ENCODE measurements at places on chromosomes 2 and 18.

- no peaks in the 10 kb centered on the region for H3K36me3 ChIP-seq
- H3K27me3 ChIP-seq: peaks cover 17% of the 10 kb centered on the region
- H3K4me3 ChIP-seq: no peak overlapping the region
- no peak overlapping the region for H3K27ac ChIP-seq
- DNase-seq: no peak
Measured at GRCh38 chr2:239897596-239898235, 127.4 kb downstream of the NDUFA10 start.

GRCh38 chr2:37895140-37895539 lies 29.9 kb upstream of the RMDN2 start:
- H3K4me1 ChIP-seq: peaks cover 42% of the 10 kb centered on the region
- DNase-seq: no peak
- no peaks in the 10 kb centered on the region for H3K36me3 ChIP-seq
- H3K27ac ChIP-seq: no peak overlapping the region

GRCh38 chr2:227939271-227940027 lies 68.0 kb downstream of the DAW1 start:
- H3K27ac ChIP-seq: no peak overlapping the region
- no peaks in the 10 kb centered on the region for H3K36me3 ChIP-seq
- DNase-seq: no peak
- no peaks in the 10 kb centered on the region for H3K4me1 ChIP-seq

DNA sequence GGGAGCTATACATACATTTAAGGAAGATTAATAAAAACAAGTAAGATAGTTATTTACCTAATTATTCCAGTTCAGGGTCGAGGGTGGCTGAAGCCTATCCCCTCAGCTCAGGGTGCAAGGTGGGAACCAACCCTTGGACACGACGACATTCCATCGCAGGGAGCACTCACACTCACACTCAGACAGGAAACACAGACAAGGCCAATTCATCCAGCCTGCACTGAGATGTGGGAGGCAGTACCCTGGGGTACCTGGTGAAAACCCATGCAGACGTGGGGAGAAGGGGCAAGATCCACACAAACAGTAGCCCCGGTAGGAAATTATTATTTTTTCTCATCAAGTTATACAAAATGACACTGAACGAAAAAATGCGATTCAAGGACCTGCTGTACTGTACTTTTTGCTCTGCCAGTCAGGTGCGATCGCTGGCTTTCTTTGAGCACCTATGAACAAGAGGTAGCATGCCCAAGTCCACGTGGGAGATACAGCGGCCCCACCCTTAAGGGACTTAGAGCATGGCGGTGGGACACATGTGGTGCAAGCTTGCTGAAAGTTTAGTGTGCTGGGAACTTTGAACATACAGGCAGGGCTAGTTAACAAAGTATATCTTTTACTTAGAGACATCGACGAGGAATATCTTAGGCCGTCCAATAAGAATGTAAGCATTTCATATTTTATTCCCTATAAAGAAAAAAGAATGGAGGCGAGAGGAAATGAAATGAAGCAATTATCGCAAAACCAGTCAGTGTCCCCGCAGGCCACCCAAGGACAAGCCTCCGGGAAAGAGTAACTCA lies 624 bp downstream of the METTL8 start:
- H3K27me3 ChIP-seq: no peaks in the 10 kb centered on the region
- H3K4me1 ChIP-seq: peaks cover 62% of the 10 kb centered on the region
- peak; percentile 54 for DNase-seq
- H3K4me3 ChIP-seq: peak overlapping the region; percentile 98
- peaks cover 6% of the 10 kb centered on the region for H3K36me3 ChIP-seq
- H3K27ac ChIP-seq: peak overlapping the region; percentile 98

GRCh38 chr2:237511433-237511832 lies 24.4 kb downstream of the MLPH start:
- H3K27ac ChIP-seq: no peak overlapping the region
- H3K36me3 ChIP-seq: no peaks in the 10 kb centered on the region
- no peak overlapping the region for H3K4me3 ChIP-seq

- no peak for DNase-seq
- no peak overlapping the region for H3K4me3 ChIP-seq
- H3K27me3 ChIP-seq: no peaks in the 10 kb centered on the region
- H3K27ac ChIP-seq: no peak overlapping the region
- peaks cover 10% of the 10 kb centered on the region for H3K36me3 ChIP-seq
Measured at GRCh38 chr2:24762518-24762917, 30.7 kb downstream of the PTRHD1 start.

- H3K27ac ChIP-seq: no peak overlapping the region
- no peak overlapping the region for H3K4me3 ChIP-seq
- no peaks in the 10 kb centered on the region for H3K27me3 ChIP-seq
- no peaks in the 10 kb centered on the region for H3K36me3 ChIP-seq
Measured at GRCh38 chr2:69149631-69150215, 136.7 kb downstream of the ANTXR1 start.

- H3K36me3 ChIP-seq: no peaks in the 10 kb centered on the region
- H3K27me3 ChIP-seq: no peaks in the 10 kb centered on the region
- H3K27ac ChIP-seq: no peak overlapping the region
- no peak for DNase-seq
- H3K4me1 ChIP-seq: peaks cover 46% of the 10 kb centered on the region
Measured at GRCh38 chr2:200403814-200404213, 97.3 kb downstream of the SPATS2L start.

- H3K4me1 ChIP-seq: no peaks in the 10 kb centered on the region
- peaks cover 43% of the 10 kb centered on the region for H3K27me3 ChIP-seq
- no peak for DNase-seq
- no peaks in the 10 kb centered on the region for H3K36me3 ChIP-seq
- no peak overlapping the region for H3K27ac ChIP-seq
- H3K4me3 ChIP-seq: no peak overlapping the region
Measured at GRCh38 chr2:75548036-75548573, 12.6 kb downstream of the EVA1A start.

- H3K4me3 ChIP-seq: peak within 1 kb of the TSS; percentile 92
- H3K27me3 ChIP-seq: no peaks in the 10 kb centered on the region
- H3K4me1 ChIP-seq: peaks cover 13% of the 10 kb centered on the region
- H3K36me3 ChIP-seq: no peaks in the 10 kb centered on the region
- DNase-seq: peak; percentile 85
Measured at GRCh38 chr2:24123195-24123921, at the start of the genes FAM228B and PFN4. Gene FAM228B (plus strand): TSS chr2:24123469. CDS start chr2:24124362, 893 bp downstream. Gene PFN4 (minus strand): TSS chr2:24123334. CDS start chr2:24122535, 799 bp downstream.

DNA sequence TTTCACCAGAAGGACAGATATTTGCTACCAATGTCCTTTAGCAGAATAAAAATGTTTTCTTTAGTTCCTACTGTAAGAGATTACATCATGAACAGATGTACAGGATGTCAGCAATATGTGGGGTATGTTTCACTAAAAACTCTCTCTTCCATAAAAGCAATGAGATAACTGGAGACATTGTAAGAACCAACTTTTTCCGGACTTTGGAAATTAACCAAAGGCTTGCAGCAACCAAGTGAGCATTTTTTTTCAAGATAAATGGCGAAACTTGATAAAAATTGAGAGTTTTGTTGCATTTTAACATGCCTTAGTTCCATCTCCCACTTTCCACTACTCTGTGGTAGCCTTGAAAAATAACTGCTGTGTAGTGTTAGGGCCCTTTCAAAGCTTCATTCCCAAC lies 429.8 kb upstream of the CDH2 start:
- H3K27ac ChIP-seq: no peak overlapping the region
- no peaks in the 10 kb centered on the region for H3K4me1 ChIP-seq
- H3K4me3 ChIP-seq: no peak overlapping the region
- DNase-seq: no peak
- no peaks in the 10 kb centered on the region for H3K27me3 ChIP-seq

- no peak overlapping the region for H3K4me3 ChIP-seq
- peaks cover 39% of the 10 kb centered on the region for H3K27me3 ChIP-seq
- peaks cover 21% of the 10 kb centered on the region for H3K4me1 ChIP-seq
- peaks cover 2% of the 10 kb centered on the region for H3K36me3 ChIP-seq
Measured at GRCh38 chr2:144516981-144517865, 2.7 kb downstream of the ZEB2 start.

- H3K4me3 ChIP-seq: no peak overlapping the region
- no peak overlapping the region for H3K27ac ChIP-seq
- H3K4me1 ChIP-seq: peaks cover 15% of the 10 kb centered on the region
- no peaks in the 10 kb centered on the region for H3K36me3 ChIP-seq
- H3K27me3 ChIP-seq: no peaks in the 10 kb centered on the region
Measured at GRCh38 chr18:13363359-13363758, 144.8 kb downstream of the LDLRAD4 start.

- H3K4me1 ChIP-seq: no peaks in the 10 kb centered on the region
- peak overlapping the region; percentile 2 for H3K27ac ChIP-seq
- DNase-seq: no peak
Measured at GRCh38 chr2:75751360-75751759, 40.6 kb upstream of the GCFC2 start.

DNA sequence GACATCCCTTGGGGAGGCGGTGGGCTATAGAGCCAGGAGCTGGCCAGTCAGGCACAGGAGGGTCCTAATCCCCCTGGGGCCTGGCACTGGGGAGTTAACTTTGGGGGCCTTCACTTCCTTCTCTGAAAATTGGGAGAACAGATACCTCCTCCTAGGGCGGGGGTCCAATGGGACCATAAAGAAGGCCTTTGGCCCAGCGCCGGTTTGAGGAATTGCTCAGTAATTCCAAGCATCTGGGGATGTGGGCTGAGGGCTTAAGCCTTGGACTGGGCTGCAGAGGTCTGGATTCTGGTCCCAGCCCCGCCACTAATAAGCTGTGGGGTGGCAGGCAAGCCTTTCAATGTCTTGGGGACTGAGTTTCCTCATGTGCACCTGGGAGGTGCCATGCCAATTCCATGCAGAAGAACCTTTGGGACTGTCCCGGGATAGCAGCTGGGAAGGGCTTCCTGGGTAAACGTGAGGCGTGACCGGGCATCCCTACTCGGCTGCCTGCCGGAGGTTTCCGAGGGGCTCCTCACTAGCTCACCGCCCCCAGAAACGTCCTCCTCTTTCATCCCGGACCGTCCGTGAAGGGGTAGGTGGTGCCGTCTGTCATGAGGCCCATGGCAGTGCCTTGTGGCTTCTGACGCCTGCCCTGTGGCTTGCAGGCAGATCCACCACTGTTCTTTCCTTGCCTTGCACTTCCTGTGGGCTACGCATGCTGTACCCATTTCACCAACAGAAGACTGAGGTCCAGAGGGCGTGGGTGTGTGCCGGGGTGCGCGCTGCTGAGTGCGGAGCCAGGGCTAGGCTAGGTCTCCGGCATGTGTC lies 67.4 kb upstream of the HPCAL1 start:
- no peaks in the 10 kb centered on the region for H3K4me1 ChIP-seq
- H3K36me3 ChIP-seq: no peaks in the 10 kb centered on the region
- no peaks in the 10 kb centered on the region for H3K27me3 ChIP-seq

DNA sequence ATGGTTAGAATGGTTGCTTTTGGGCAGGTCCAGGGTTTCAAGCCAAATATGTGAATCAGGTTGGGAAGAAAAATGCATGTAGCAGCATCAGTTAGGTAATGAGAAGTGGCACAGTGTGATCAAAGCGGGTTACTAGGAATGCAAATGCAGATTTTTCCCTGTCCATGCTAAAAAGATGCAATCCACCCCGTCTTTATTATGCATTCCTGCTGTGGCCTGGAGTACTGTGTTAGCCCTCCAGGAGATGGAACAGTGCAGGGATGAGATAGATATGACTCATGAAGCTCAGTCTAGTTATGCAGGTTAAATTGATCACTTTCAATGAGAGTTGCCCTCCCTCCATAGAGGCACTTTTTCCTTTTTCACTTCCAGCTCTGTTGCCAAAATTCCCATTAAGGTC lies 283.8 kb downstream of the CTNNA2 start:
- no peaks in the 10 kb centered on the region for H3K36me3 ChIP-seq
- no peak for DNase-seq
- H3K4me3 ChIP-seq: no peak overlapping the region

DNA sequence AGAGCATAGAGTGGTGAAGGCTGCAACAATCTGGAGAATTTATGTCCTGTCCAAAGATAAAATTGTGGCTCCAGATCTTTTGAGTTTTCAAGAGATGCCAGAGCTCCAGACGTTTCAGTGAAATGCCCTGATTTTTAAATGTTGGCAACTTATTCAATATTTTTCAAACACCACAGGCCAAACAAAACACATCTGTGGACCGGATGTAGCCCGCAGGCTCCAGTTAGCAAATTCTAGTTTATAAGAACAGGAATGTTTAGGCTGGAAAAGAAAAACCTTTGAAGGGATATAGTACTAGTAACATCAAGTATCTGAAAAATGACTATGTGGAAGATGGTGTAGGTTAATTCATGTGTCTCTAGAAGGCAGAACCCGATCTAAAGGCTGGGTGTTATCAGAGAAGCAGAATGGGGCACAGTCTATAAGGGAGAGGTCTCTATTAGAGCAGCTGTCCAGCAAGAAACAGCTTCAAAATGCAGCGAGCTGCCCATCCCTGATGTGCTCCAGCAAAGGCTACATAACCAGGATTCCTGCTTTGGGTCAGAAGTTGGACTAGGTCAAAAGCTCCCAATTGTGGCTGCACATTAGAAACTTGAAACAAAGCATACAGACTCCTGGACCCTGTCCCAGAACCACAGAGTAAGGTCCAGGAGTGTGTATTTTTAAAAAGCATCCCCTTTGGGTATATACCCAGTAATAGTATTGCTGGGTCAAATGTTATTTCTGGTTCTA lies 105.9 kb downstream of the ANKRD44 start:
- peaks cover 90% of the 10 kb centered on the region for H3K4me1 ChIP-seq
- peak overlapping the region; percentile 98 for H3K27ac ChIP-seq

DNA sequence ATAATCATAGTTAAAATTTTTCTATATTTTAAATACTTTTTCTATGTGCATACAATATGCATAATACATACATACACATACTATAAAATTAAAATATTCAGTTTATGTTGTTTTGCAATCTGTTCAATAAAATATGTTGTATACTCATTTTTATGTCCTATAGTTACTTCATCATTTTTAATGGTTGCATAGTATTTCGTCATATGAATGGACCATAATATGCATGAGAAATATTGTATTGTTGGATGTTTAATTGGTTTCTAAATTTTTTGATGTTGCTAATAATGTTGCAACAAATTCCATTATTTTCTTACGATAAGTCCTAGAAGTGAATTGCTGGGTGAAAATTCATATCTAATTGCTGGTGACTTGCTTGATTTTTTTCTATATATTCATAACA lies 211.5 kb upstream of the GCFC2 start:
- no peak overlapping the region for H3K27ac ChIP-seq
- H3K4me1 ChIP-seq: no peaks in the 10 kb centered on the region
- H3K36me3 ChIP-seq: no peaks in the 10 kb centered on the region
- no peak overlapping the region for H3K4me3 ChIP-seq
- no peak for DNase-seq

GRCh38 chr2:203997980-203998809 lies 61.6 kb downstream of the ICOS start:
- H3K36me3 ChIP-seq: peaks cover 7% of the 10 kb centered on the region
- H3K27ac ChIP-seq: peak overlapping the region; percentile 97
- peaks cover 61% of the 10 kb centered on the region for H3K4me1 ChIP-seq
- no peak for DNase-seq

DNA sequence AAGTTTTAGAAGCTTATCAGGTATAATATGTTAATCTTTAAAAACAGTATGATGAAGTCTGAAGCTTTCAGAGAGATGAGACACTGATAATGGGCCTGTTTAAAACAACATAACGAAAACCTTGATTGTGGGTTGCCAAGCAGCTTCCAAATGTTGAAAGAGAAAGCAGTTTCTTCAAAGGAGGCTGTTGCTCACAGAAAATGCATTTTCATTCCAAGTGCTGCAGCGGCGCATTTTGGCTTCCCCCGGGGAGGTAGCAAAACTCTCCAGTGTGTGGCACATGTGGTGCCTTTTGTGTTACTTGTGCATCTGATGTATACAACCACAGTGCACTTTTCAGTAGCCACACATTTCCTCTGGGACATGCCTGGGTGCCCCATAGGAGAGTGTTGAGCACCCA lies 66.1 kb downstream of the TMEFF2 start:
- no peak for DNase-seq
- no peaks in the 10 kb centered on the region for H3K36me3 ChIP-seq
- H3K27me3 ChIP-seq: no peaks in the 10 kb centered on the region
- no peak overlapping the region for H3K27ac ChIP-seq
- H3K4me3 ChIP-seq: no peak overlapping the region
- no peaks in the 10 kb centered on the region for H3K4me1 ChIP-seq

Measured in activated T-cell treated with anti-CD3 and anti-CD28 coated beads, Interleukin-2, amount 50 U/mL, for 72 hours (primary cell).